Naive thymus-derived CD8-positive, alpha-beta T cell (primary cell): ENCODE measurements at places on chromosomes 2 and 18.
A peak's percentile ranks its signal among the peaks of the same experiment; 100 is the strongest.

GRCh38 chr2:98126061-98126460, 39.1 kb downstream of the VWA3B start:
- DNase-seq: no peak

GRCh38 chr2:120734930-120735651, 577 bp upstream of the GLI2 start:
- DNase-seq: peak; percentile 3

DNA sequence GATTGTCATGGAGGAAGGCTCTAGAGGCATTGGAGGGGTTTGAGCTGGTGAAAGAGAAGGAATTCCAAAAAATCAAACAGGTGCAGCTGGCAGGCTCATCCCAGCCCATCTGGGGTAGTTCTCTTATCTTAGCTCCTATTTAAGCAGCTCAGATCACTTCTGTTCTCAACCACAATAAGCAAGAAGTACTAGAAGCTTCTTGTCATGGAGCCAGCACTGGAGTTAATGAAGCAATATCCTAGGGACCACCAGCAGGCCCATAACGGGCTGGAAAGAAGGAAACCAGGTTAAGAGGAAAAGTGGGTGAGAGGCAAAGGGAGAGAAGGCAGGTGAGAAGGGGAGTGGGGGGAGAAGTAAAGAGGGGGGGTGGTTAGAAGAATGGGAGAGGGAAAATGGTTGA, 100.7 kb upstream of the ZFP36L2 start:
- DNase-seq: no peak

GRCh38 chr2:145036421-145037011, 516.6 kb upstream of the ZEB2 start:
- DNase-seq: no peak

- no peak for DNase-seq
These were observed 59.9 kb downstream of the KYNU start for GRCh38 chr2:142937347-142937746.

- DNase-seq: no peak
These were observed 13.4 kb downstream of the NOP58 start for GRCh38 chr2:202278944-202279343.

- no peak for DNase-seq
These were observed 48.7 kb downstream of the PKP4 start for GRCh38 chr2:158505448-158505934.

DNA sequence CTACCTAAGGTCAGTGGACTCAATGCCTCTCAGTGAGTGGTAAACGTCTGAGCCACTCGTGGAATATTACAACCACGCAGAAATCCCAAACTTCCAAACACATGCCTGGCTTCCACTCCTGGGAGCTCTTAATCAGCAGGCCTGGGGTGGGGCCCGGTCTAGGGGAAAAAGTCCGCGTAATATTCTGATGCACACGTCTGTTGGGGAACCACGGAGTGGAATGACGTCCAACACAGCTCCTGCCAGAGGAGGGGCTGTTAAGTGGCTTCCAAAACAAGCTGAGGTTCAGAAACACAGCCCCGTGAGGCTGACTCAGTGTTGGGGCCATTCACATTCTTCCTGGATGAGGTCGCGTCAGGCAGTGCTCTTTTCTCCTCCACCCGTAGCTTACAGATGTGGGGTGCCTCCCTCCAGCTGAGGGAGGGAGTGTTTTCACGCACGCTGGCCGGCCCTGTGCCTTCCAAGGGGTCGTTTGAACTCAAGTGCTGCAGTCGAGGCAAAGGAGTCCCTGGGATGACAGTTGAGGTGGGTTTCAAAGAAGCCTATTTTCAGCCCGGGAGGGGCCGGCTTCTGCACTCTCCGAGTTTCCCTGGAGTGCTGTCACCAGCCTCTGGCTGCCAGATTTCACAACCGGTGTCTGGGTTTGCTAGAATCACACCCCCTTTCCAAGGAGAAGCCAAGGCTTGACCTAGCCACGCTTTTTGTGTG, 73.1 kb downstream of the ACKR3 start:
- no peak for DNase-seq

DNA sequence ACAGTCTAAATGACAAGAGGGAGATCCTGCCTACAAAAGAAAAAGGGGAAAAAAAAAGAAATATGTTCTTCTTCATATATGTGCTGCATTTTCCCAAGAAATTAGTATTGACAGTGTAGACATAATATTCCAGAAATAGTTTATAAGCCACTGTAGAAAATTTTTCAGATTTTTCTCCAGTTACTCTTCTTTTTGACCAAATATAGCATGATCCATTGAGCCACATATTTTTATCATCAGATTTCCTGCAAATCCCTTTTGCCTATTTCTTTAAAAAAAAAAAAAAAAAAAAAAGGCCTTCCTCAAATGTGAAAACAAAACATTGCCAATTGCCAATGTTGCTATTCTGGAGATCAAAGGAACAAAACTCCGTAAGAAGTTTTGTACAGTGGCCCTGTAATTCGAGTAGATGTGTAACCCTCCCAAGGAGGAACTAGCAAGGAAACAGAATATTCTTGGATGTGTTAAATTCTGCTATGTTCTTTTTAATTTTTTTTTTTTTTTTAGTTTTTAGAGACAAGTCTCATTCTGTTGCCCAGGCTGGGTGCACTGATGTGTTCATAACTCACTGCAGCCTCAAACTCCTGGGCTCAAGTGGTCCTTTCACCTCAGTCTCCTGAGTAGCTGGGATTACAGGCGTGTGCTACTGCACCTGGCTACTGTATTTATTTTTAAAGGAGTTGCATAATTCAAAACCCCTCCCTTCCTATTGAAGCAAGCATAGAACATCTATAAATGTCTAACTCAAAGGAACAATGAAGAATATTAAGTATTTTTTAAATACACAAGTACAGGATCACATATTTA, 12.5 kb upstream of the CABYR start:
- DNase-seq: no peak

DNA sequence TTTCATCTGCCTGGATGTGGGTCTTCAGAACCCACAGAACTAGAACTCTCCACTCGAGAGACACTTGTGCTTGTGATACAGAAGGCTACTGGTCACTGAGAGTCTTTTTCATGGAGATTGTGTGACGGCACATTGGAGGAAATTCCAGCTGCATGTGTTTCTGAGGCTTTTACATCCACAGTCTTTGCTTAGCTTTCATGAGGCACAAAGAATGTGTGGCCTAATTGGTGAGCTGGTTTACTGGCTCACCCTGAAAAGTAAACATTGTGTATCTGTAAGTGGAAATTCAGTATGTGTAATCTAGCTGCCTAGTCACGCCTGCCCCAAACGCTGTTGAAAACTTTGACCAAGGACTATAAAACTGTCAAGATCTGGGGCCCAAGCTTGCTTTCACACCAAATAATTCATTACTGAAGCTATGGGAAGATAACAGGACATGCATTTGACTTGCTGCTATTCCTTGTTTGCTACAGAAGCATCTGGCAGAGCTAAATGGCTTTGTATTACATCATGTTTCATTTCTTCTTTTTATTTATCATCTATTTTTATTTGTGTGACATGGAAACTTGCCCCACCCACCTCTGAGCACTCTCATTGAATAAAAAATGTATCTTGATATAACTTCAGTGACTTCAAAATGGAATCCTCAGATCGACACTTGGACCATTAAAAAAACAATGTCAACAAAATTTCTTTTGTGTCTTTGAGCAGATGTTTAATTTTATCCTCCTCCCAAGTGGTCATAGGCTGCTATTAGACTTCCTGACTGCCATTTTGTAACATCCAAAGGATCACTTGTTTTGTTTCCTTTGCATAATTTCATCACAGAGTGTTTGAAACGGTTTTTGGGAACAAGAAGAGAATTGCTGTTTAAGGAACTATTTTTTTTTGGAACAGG, 80.2 kb downstream of the EFEMP1 start:
- no peak for DNase-seq

GRCh38 chr2:195592105-195592504, 64.9 kb upstream of the SLC39A10 start:
- DNase-seq: no peak

DNA sequence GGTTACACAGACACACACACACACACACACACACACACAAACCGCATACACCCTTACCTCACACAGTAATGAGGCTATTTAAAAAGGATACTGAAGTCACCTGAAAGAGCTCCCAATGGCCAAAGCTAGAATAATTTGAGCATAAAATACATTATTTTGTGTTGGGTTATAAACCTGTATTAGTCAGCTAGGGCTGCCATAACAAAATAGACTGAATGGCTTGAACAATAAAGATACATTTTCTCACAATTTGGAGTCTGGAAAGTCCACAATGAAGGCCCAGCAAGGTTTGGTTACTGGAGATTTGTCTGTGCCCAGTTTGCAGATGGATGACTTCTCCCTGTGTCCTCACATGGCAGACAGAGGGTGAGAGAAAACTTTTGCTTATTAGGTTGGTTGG, 605.4 kb upstream of the REG3G start:
- no peak for DNase-seq

DNA sequence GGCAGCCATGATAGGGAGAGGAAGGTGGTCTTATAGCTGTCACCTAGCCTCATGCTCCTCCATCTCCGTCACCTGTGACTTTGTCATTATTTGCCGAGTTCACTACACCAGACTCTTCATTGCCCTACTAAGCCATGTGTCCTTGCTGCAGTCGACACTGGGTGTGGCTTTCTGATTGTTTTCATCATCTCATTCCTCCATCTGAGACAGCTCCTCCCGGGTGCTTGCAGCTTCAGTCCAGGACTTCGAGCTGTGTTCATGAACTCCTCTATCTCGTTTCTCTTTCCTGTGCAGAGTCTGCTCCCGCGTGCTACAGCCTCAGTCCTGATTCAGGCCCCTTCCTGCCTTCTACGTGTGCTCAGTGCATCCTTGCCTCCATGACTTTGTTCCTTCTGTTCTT, 295.1 kb upstream of the TNP1 start:
- no peak for DNase-seq

- DNase-seq: no peak
These were observed 45.3 kb downstream of the FBLN7 start for GRCh38 chr2:112183327-112184025.

- DNase-seq: no peak
These were observed at the start of gene IHH for GRCh38 chr2:219060821-219061791. IHH (minus strand) TSS chr2:219060921; CDS start chr2:219060467, 454 bp downstream.

DNA sequence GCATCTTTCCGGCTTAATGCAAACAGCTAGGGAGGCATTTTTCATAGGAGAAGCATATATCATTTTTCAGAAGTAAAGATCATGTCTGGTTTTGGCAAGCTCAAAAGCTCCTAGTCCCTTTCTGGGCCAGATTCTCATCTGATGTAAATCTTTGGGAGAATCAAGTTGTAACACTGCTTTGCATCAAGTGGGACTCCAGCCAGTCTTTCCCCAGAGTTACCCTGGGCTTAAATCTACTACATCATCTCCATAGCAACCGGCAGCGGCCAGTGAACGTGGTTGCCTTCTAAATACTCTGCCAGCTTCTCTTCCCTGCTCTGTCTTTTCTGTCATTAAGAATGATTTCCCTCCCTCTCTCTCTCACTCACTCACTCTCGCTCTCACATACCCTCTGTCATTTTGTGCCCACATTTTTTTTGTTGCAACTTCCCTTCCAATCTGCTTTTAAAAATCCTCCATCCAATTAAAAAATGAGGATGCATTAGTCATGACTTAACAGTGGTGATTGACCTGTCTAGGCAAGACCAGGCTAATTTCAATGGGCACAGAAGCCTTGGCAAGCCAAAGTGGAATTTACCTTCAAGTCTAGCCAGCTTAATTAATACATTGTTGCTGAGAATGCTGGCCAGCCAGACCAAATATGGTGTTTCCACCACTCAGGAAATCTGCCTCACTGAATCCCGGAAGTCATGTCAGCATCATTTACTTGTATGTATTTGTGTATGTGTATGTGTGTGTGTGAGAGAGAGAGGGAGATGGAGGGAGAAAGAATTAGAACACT, 93.0 kb downstream of the NRP2 start:
- DNase-seq: no peak

GRCh38 chr18:30556112-30556511, 486.4 kb downstream of the DSC3 start:
- DNase-seq: no peak

- no peak for DNase-seq
These were observed 29.1 kb upstream of the CPS1 start for GRCh38 chr2:210527286-210527685.

DNA sequence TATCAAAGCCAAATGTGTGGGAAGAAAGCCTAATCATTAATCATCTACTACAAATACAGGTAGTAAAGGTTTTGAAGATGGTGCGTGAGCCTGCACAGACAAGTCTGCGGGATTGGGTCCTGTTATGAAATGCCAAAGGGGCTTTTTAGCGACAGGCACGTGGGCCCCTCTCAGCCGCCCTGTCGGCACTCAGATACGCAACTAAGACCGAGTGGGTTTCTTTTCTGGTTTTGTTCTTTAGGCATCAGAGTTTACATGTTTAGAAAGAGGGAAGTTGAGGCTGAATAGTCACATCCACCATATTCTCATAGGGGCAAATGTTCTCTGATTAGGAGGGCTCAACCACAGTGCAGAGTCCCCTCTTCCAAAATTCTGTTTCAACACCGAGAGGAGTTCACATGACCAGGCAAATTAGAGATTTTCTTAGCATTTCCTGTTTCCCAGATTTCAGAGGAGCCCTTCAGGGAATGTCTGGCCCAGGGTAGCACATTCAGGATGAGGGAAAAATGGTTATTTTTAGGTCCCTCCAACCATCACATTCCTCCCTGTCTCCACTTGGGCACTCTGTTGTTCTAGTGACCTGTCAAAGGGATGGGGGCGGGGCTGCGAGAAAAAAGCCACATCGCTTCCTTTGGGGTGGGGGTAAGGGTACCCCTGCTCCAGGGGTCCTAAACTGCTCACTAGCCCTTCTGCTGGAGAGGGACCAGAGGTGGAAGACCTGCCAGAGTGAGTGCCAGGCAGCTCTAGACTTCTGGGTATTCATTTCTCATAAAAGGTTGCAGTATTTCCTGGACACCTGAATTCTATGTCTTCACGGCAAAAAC, 159.2 kb downstream of the BCL2 start:
- DNase-seq: no peak

- no peak for DNase-seq
These were observed 818.8 kb downstream of the SLC4A3 start for GRCh38 chr2:220446106-220446712.

GRCh38 chr2:67633212-67633856, 236.2 kb downstream of the ETAA1 start:
- DNase-seq: no peak

DNA sequence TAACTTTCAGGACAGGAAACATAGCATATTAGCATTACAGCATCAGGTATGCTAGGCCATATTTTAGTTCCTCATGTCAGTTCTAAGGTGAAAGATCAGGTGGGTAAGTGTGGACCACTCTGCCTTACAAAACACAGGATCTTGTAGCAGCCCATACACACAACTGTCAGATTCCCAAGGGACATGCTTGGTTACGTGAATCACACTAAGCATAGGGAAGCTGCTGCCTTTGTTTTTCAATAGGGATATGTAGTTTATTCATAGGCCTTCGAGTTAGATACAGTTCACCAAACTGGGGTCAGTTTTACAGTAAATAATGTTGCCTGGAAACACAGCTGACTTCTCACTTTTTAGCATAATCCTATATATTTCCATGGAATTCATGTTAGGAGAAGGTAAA, 116.1 kb upstream of the OTX1 start:
- DNase-seq: no peak

GRCh38 chr2:220779931-220780330, 792.2 kb downstream of the EPHA4 start:
- no peak for DNase-seq
